CD4-positive, alpha-beta T cell treated with Interleukin-2 at 100 ng/mL for 4 hours (primary cell): ENCODE measurements at places on chromosomes 11 and 22.

GRCh38 chr11:130211144-130211543, 51.6 kb downstream of the ST14 start:
- DNase-seq = no peak

DNA sequence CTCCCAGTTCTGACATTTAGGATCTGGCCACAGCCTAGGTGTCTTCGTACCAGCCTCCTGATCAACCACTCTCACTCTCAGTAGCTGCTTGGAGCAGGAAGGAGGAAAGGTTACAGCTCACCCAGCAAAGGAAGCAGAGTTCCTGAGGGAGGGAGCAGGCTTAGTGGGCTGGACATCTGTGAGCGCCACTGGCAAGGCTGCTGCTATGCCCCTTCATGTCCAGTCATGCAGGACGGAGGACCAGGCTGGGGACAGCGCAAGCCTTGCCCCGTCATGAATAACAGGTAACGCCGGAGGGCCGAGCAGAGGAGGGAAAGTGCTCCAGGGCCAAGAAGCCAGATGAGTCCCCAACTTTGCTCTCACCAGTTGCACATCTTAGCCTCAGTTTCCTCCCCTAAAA, 25.8 kb downstream of the TPST2 start:
- DNase-seq = no peak

- DNase-seq = no peak
Observed at GRCh38 chr11:70586261-70587074, 188.1 kb downstream of the CTTN start.

- DNase-seq = peak; percentile 76
Observed at GRCh38 chr11:13772223-13773046, 104.0 kb downstream of the FAR1 start.

DNA sequence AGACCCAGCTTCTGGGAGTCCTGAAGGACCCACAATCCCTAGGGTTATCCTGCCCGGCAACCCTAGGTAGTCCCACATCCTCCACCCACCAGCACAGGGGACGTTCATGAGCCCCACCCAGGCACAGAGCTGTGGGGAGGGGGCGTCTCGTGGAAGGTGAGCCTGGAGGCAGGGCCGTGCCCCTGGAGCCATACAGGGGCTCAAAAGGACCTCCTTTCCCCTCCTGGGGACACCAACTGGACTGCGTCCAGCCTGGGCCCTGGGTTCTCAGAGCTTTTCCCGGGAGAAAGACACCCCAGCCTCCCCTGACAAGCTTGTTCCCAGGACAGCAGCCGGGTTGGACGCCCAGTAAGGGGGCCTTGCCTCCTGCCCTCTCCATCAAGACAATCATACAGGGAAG, 78.4 kb downstream of the BRD1 start:
- DNase-seq = no peak

DNA sequence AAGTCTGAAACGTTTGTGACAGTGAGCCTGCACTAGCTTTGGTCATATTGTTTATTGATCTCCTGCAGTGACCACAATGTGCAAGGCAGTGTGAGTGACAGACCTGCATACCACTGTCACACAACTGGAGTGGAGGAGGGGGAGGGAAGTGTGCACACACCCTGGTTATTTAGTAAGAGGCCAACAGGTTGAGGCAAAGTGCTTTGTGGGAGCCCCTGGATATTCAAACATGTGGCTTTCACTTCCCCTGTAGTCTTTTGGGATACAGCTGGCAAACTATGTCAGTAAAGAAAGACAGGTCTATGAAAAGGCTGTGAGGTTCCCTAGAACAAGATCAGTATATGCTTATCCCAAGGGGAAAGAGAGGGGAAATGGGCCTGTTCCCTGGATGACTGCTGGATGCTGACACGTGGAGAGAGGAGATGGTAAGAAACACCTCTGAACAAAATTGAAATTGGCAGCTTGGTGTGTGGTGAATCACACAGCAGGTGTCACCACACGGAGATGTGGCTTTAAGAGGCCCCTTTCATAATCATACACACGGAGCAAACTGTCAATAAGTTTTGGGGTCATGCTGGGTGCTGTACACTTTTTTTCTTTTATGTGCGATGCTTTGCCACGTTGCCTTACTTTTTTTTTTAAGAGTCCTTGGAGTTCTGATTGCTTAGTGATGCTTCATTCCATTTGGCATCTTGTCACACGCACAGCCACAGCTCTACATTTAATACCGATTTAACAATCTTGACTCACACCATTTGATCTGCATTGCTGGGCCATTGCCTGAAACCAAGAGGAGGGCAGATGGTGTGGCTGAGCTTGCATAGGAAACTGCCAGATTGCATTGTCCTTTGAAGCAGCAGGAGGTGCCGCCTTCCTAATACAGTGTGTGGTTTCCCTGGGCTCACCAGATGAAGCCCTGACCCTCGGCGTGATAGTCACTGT, 11.3 kb downstream of the OSBP2 start:
- DNase-seq = peak; percentile 7

- no peak for DNase-seq
Observed at GRCh38 chr22:26753125-26753862, 95.9 kb downstream of the MIAT start.
